ENCODE measurements at places on chromosomes 5 and 9.
A peak's percentile ranks its signal among the peaks of the same experiment; 100 is the strongest.

DNA sequence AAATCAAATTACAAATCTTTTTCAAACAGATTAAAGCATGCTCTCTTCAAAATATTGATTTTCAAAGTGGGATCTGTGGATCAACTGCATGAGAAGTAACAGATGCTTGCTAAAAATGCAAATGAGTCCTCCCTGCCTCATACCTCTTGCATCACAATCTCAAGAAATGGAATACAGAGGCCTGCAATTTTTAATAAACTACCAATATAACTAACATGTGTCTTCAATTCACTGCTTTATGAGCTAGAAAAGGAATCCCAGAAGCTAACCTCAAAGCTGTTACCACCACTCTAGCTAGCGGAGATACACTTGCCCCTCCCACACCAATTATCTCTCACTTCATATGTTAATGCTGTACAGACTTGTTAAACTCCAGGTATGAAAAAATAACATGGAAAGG is 9.6 kb downstream of the OR13C5 start:
- DNase-seq, result no peak

DNA sequence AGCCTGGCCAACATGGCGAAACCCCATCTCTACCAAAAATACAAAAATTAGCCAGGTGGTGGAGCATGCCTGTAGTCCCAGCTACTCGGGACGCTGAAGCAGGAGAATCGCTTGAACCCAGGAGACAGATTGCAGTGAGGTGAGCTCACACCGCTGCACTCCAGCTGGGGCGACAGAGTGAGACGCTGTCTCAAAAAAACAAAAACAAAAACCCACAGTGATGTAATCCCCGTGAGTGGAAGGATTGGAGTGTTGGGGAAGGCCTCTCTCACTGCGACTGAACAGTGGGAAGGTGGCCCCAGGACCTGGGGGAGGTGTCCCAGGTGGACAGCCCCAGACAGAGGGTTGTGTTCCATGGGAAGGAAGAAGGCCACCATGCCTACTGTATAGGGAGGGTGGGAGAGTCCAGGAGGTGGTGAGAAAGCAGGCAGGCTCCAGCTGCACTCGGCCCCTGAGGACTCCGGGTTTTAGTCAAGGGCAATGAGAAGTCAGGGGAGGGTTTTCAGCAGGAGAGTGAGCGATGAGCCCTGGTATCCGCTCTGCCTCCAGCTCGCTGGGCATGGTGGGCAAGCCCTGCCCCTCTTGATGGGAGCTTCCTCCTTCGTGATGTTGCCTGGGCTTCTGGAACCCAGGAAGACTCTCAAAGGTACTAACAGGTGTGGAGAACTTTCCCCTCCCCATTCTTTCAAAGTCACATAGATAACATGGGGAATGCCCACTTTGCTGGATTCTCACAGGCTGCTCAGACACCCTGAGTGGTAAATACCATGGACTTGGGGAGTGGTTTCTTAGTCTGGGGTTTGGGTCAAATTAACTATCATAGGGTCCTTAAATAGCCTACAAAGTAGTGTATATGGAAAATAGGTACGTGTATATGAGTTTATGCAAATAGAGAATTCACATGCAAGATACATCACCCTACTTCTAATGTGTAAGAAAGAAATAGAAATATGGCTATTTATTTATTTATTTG is 74.7 kb downstream of the PPARGC1B start:
- DNase-seq, result no peak

DNA sequence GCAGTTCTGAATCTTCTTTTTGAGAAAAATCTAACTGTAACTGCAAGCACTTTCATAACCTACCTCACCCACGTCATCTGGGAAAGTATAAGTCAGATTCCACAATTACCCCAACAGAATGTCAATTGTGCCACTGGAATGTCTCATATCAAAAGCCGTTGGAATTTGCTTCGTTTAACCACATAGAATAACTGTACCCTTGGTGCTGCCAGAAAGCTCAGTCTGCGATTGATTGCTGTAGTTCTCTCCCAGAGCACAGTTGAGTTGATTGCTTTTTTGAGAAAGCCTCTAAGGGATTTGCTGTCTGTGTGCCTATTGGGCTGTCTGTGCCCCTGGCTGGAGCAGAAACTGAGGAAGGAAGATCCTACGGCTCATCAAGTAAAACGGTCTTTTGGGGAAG is 583.6 kb downstream of the TMEM38B start:
- DNase-seq, result no peak

DNA sequence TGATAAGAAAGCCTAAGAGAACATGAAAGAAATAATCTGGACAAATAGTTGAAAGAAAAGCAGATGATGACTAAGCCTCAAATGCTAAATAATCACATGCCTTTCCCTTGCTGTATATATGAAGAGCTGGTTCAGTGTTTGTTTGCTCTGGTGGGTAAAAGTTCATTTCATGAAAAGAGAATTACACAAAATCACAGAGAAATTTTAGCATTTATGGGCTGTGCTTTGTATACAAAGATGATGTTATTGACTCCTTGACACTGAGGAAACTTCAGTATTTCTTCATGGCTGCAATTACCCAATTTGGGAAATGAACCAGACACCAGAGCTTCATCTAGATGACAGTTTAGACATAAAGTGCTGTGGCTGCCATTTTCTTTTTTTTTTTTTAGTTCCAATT is 527.2 kb downstream of the NR2F1-AS1 start:
- DNase-seq, result no peak

- no peak for DNase-seq
These were observed 36.6 kb upstream of the ZNF366 start for GRCh38 chr5:72543811-72544210.

DNA sequence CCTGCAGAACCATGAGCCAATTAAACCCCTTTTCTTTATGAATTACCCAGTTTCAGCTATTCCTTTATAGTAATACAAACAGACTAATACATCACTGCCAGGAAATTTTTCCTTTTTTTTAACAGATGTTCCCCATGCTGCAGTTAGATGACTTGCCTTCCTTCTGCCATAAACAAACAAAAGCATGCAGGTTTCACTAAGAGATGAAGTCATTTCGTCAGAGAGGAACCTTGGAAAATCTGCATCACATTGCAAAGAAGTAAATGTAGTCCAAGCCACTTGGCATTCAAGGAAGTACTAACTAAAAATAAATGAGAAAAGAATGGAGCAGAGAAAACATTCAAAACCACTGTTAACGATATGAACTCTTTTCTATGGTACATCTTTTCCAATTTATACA is 194.1 kb upstream of the EFNA5 start:
- DNase-seq, result no peak

- DNase-seq, result no peak
These were observed 64.7 kb upstream of the RICTOR start for GRCh38 chr5:39138892-39139291.

DNA sequence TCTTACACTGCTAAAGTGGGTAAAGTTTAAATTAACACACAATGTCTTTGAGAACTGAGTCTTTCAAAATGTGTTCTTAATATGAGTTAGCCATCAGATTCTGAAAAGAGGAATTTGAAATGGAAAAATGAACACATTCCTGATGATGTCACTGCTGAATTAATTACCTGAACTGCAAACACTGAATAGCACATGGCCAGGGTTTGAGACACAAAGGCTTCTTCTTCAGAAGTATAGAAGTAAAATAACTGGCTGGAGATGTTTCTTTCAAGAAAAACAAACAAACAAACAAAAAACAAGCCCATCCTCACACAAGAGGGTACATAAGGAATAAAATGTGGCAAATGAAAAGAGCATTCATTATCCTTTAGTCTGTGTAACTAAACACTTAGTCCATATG is 7.1 kb downstream of the GLIS3 start:
- DNase-seq, result no peak

- no peak for DNase-seq
These were observed 64.0 kb downstream of the DPYSL3 start for GRCh38 chr5:147445917-147446316.

- no peak for DNase-seq
These were observed 226.2 kb upstream of the TBC1D2 start for GRCh38 chr9:98481676-98482075.

GRCh38 chr9:69971643-69972449 is 71.8 kb upstream of the MAMDC2 start:
- DNase-seq, result peak; percentile 11

DNA sequence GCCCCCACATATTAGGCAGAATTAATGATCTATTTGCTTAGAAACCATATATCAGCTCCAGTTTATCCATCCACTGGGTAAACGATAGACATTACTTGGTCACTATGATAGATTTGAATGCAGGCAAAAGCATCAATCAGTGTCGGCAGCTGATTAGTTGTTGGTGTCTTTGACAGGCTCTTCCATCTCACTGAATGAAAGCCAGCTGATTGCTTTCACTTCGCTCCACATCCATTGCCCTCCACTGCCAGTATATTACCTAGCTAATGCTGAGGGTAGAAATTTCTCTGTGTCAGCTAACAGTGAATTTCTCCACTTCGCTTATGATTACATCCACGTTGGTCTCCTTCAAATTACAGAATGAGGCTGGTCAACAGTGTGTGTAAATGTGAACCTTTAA is 821.3 kb upstream of the TYRP1 start:
- no peak for DNase-seq

GRCh38 chr5:98845878-98846277 is 72.4 kb downstream of the RGMB start:
- no peak for DNase-seq

DNA sequence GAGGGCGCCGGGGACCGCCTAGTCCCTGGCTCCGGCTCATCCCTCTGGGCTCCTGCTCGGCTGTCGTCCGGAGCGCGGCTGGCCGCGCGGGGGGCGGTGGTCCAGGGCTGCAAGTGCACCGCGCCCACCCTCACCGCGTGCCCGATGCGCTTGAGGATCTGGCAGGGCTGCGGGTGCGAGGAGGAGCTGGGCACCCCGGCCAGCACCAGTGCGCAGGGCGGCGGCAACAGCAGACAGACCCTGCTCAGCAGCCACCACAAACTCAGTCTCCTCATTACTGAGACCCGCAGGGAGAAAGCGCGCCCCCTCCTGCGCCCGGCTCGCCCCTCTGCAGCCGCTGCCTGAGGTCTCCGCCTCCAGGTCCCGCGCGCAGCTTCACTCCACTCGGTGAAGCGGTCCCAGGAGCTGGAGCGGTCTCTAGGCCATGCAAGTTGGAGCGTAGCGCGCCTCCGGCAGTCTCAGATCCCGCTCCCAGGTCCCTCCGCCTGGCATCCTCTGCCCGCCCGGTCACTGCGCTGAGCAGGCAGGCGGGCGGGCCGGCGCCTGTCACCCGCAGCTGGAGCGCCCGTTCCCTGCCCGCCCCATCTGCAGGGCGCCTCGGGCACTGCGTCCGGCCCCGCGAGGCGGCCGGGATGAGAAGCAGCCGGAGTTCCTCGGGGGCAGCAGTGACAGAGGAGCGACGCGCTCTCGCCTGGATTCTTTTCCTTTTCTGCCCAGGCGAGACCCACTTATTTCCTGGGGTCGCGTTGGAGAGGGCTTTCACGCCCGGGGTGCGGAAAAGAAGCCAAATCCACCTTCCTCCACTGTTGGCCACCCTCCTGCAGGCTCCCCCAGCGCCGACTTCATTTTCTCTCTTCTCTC is 512 bp downstream of the GRIN3A start:
- no peak for DNase-seq

- no peak for DNase-seq
These were observed 805.5 kb downstream of the EFNA5 start for GRCh38 chr5:106865279-106865678.

GRCh38 chr9:20479419-20480155 is 142.7 kb downstream of the MLLT3 start:
- DNase-seq, result no peak

DNA sequence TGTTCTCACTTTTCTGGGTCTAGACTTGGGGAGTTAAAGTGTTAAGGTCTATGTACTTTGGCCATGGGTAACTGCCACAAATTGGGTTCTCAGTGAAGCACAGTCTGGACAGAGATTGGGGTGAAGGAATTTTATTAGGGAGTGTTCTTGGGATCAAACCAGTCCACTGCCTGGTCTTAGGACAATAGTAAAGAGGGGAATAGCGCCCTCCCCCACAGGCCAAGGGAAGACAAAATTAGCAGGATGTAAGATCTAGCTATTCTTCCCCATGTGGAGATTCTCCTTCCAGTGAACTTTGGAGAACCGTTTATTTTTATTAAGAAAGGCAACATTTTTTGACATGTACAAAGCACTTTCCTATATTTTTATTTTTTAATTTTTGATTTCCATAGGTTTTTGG is 18.4 kb upstream of the RIC1 start:
- no peak for DNase-seq

DNA sequence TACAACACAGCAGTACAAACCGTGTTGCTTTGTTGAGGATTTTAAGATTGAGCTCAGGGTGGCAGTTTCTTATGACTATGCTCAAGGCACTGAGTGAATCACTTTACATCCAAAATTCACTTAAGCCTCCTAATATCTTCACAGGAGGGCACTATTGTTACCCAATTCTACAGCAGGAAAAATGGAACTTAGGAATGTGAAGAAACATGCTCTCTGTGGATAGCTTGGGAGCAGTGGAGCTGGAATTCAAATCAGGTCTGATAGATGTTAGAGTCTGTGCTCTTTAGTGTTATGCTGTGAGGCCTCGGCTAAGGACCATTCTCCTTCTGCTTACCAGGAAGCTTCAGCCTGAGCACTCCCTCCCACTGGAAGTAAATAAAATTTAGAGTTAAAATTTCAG is 18.7 kb upstream of the HMHB1 start:
- DNase-seq, result no peak
